ENCODE measurements at places on chromosomes 12 and 14.
A peak's percentile ranks its signal among the peaks of the same experiment; 100 is the strongest.

GRCh38 chr14:56807386-56808109, 2.7 kb downstream of the OTX2 start:
- peaks cover 85% of the 10 kb centered on the region for H3K27me3 ChIP-seq
- H3K4me3 ChIP-seq, result peak overlapping the region; percentile 27
- H3K36me3 ChIP-seq, result peaks cover 7% of the 10 kb centered on the region
- DNase-seq, result no peak
- H3K27ac ChIP-seq, result no peak overlapping the region
- peaks cover 31% of the 10 kb centered on the region for H3K4me1 ChIP-seq

DNA sequence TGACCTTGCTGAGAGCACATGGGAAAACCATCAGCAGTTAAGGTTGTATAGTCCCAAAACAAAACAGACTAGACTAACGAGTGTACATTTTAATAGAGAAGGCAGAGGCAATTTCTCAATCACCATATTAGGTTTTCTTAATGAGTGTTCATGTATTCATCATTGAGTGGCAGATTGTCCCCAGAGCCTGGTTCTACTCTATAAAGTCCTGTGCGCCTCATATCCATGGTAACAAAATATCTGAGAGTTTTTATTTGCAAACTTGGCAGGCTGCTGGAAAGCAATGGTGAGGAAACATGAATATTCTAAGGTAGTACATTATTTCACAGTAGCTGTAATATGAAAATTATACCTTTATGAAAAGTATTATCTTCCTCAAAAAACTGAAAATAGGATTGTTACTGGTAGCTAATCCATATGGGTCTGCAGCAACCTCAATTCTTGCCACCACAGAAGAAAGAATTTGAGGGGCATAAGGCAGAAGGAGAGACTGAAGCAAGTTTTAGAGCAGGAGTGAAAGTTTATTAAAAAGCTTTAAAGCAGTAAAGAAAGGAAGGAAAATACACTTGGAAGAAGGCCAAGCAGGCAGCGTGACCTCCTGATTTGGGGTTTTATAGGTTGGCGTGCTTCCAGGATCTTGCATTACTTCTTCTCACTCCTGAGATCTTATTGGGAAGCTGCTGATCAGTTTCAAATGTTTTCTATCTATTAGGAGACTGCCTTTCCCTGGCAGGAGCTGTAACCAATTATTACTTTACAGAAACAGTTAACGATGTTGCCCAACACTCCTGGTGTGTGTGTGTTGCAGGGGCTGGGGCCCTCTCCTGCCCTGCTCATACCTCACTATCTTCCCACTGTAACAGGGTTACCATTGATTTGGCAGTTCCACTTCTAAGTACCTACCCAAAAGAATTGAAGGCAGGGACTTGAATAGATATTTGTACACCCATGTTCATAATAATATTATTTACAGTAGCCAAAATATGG, 154.0 kb upstream of the NUDT4 start:
- DNase-seq, result no peak
- no peaks in the 10 kb centered on the region for H3K27me3 ChIP-seq
- no peak overlapping the region for H3K27ac ChIP-seq
- no peaks in the 10 kb centered on the region for H3K4me1 ChIP-seq
- H3K4me3 ChIP-seq, result no peak overlapping the region

DNA sequence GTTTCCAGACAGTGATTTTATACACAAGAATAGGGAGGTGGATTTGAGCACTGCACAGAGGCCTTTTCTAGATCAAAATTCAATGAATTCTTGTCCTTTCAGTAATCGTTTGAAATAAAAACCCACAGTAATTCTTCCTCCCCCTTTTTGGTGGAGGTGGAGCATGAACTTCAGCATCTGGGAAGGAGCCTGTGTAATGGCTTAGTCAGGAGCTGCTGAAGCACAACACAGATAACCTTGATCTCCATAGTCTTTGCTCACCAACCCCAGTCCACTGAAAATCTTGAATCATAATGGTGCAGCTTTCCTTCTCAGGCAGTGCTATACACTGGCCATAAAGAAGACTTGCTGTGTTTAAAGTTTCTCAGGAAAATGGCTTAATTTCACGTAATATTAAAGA, 6.4 kb upstream of the TBPL2 start:
- no peak for DNase-seq
- H3K36me3 ChIP-seq, result no peaks in the 10 kb centered on the region
- H3K27me3 ChIP-seq, result no peaks in the 10 kb centered on the region
- H3K27ac ChIP-seq, result no peak overlapping the region

GRCh38 chr14:61524211-61524806, 171.0 kb upstream of the HIF1A start:
- DNase-seq, result no peak
- peaks cover 91% of the 10 kb centered on the region for H3K4me1 ChIP-seq
- H3K4me3 ChIP-seq, result peak overlapping the region; percentile 69
- H3K27me3 ChIP-seq, result no peaks in the 10 kb centered on the region

DNA sequence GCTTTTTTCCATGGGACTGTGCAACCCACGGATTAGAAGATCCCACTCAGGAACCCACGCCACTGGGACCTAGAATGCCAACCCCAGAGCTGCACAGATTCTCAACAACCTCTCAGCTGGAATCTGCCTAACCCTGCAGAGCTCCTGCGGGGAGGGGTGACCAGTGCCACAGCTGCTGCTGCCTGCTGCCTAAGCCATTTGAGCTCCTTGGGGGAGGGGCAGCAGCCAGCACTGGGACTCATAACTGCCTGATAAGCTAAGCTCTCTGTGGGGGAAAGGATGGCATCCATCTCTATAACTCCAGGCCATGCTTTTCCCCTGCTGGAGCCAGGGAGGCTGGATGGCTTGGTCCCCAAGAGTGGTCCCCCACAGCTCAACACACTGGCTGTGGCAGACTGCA, 182.8 kb downstream of the SLC5A8 start:
- DNase-seq, result no peak
- H3K27ac ChIP-seq, result no peak overlapping the region
- no peak overlapping the region for H3K4me3 ChIP-seq
- H3K4me1 ChIP-seq, result no peaks in the 10 kb centered on the region

DNA sequence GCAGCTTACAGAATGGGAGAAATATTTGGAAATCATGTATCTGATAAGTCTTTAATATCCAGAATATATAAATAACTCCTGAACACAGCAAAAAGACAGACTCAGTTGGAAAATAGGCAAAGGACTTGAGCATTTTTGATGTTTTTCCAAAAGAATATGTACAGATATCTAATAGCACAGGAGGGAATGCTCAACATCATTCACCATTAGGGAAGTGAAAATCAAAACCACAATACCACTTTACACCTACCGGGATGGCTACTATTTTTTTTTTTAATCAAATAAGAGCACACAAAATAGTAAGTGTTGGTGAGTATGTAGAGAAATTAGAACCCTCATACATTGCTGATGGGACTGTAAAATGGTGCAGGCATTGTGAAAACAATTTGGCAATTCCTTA, 75.6 kb downstream of the ANO6 start:
- DNase-seq, result no peak
- no peaks in the 10 kb centered on the region for H3K4me1 ChIP-seq
- no peak overlapping the region for H3K4me3 ChIP-seq
- H3K36me3 ChIP-seq, result no peaks in the 10 kb centered on the region
- no peak overlapping the region for H3K27ac ChIP-seq
- H3K27me3 ChIP-seq, result no peaks in the 10 kb centered on the region

- no peak overlapping the region for H3K4me3 ChIP-seq
- peaks cover 14% of the 10 kb centered on the region for H3K4me1 ChIP-seq
- no peak overlapping the region for H3K27ac ChIP-seq
- no peaks in the 10 kb centered on the region for H3K36me3 ChIP-seq
- peaks cover 42% of the 10 kb centered on the region for H3K27me3 ChIP-seq
Observed at GRCh38 chr12:48185181-48185919, 1.9 kb downstream of the CCDC184 start.

GRCh38 chr12:91023326-91024004, 18.7 kb upstream of the EPYC start:
- no peak overlapping the region for H3K27ac ChIP-seq
- DNase-seq, result no peak

DNA sequence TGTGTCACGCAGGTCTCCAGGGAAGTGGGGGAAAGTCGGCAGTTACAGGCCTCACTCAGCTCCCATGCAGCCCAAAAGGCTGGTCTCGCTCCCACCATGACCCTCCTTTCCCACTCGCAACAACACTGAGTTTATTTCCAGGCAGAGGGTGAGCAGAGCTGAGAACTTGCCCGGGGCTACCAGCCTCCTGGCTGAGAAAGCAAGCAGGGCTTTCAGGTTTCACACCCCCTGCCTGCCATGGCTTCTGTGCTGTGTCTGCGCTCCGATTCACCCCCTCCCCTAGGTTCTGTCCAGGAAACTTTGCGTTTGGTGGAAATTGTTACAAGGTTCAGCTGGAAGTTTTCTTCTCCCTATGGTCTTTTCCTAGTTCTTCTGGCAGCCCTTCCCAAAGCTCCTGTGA, 17.1 kb downstream of the OR10G2 start:
- H3K36me3 ChIP-seq, result no peaks in the 10 kb centered on the region
- H3K4me1 ChIP-seq, result no peaks in the 10 kb centered on the region
- H3K27me3 ChIP-seq, result peaks cover 8% of the 10 kb centered on the region
- no peak for DNase-seq

DNA sequence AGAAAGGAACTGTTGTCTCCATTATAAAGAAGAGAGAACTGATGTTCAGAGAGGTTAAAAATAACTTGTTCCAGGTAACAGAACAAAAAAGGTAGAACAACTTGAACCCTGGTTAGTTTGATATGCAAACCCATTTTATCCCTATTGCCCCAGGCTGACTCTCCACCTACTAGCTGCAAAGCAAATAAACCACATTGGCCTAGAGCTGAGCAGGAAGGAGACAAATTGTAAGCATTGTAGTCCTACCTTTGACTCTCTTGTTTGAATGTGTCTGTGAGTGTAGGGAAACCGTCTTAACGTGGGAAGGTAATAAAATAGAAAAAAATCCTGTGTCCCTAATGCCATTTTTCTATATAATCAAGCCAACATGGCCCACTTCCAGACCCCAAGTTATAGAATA, 126.4 kb downstream of the CCER1 start:
- no peaks in the 10 kb centered on the region for H3K4me1 ChIP-seq
- no peak overlapping the region for H3K4me3 ChIP-seq
- no peak overlapping the region for H3K27ac ChIP-seq
- H3K36me3 ChIP-seq, result no peaks in the 10 kb centered on the region
- DNase-seq, result no peak

DNA sequence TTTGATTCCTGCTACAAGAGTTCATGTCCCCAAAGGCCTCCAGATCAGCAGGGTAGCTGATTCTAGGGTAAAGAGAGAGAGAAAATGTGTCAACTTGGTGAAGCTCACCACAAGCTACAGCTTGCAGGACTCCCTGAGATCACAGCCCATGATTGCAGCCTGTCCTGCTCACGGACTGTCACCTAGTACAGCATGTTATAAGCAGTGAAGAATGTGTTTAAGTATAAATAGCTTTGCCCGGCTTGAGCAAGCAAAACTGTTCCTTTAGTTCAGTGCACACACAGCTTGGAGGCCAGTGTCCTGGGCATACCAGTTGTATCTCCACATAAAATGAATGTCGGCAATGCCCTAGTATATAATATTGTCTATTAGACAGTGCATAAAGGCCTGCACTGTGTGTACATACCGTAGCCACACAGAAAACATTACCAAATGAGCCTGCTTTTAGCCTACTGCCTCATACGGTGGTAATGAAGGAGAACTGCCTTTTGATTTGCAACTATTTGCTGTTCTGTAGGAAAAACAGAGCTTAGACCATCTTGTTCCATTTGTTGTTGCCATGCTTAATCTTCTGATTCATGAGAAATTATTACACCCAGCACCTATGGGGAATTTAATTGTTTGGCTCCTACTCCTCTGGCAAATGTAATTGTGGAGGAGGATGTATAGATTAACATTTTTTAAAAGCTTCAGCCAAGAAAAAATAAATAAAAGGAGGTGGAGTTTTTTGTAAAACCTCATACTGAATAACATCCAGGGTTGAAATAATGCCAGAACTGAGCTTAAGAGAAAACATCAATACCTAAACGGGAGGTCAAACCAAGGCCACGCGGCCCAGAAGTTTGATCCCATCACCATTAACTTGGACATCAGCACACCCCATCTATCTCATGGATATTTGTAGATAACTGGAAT, 108.1 kb upstream of the G2E3 start:
- no peak overlapping the region for H3K4me3 ChIP-seq
- no peaks in the 10 kb centered on the region for H3K36me3 ChIP-seq
- H3K4me1 ChIP-seq, result no peaks in the 10 kb centered on the region
- H3K27ac ChIP-seq, result no peak overlapping the region
- H3K27me3 ChIP-seq, result no peaks in the 10 kb centered on the region

DNA sequence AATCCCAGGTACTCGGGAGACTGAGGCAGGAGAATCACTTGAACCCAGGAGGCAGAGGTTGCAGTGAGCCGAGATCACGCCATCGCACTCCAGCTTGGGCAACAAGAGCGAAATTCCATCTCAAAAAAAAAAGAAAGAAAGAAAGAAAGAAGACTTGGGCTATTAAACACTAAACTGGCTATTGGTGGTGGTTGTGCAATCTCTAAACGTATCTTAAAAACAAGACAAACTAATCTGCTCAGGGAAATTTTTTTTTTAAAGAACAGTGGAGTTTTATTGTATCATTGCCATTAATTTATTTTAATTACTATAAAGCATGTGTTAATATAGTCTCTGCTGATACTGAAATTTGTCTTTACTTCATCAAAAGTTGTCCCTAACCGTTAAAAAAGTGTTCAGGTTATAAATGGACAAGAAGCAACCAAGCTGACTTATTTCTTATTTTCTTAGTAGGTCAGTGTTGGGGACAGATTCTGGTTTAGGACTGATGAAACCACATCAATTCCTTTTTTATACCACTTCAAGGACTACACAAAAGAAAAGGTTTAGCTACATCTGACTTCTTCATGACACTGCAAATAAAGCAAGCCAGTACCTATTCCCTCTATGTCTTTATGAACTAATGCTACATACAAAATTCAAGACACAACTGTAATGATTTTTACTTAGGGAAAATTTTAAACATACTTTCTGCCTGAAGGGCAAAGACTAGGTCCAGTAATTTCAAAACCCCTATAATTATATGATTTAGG, 68.7 kb upstream of the KRAS start:
- H3K4me3 ChIP-seq, result peak overlapping the region; percentile 64
- H3K36me3 ChIP-seq, result no peaks in the 10 kb centered on the region
- no peak overlapping the region for H3K27ac ChIP-seq
- H3K4me1 ChIP-seq, result peaks cover 54% of the 10 kb centered on the region

DNA sequence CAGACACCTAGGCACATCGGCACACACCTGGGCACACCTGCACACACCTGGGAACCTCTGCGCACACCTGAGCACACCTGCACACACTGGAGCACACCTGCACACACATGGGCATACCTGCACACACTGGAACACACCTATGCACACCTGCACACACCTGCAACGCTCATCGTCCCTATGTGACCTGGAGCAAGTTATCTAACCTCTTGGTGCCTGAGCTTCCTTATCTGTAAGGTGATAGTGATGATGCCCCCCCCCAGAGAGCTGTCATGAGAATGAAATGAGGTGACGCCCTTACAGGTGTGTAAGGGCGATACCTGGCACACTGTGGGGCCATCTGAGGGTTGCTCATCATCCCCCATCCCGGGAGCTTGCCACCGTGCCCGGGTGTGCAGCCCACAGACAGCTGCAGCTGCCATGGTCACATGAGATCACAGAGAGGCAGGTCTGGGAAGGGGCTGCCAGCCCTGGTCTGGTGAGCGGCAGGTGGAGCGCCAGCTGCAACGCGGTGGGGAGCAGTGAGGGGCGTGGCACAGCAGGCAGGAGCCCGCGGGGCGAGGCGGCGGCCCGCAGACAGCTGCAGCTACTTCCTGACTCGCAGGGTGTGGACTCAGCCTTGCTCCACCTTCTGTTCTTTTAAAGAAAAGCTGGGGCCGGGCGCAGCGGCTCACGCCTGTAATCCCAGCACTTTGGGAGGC, 59.9 kb upstream of the FBRSL1 start:
- DNase-seq, result peak; percentile 55
- no peaks in the 10 kb centered on the region for H3K36me3 ChIP-seq
- H3K4me3 ChIP-seq, result peak overlapping the region; percentile 71
- no peaks in the 10 kb centered on the region for H3K27me3 ChIP-seq
- no peak overlapping the region for H3K27ac ChIP-seq

Measured in activated T-cell treated with anti-CD3 and anti-CD28 coated beads, Interleukin-2, amount 50 U/mL, for 72 hours (primary cell).